Uterus (tissue), 4 donors: ENCODE measurements at places on chromosomes 6 and 20. TPM values are rescaled to one million over a fixed set of nuclear protein-coding genes. Genes with fewer than 3 reads are reported as not detected.

DLL1 gene
- total RNA-seq = 18.7 TPM

CYP39A1 gene
- total RNA-seq = 3.1 TPM

AVP gene
- not detected for total RNA-seq

WFDC10B gene
- not detected for total RNA-seq

CLPSL1 gene
- not detected for total RNA-seq

CCN5 gene
- total RNA-seq = 47.9 TPM

RAET1L gene
- not detected for total RNA-seq

KCNK5 gene
- total RNA-seq = 1.2 TPM

LGSN gene
- not detected for total RNA-seq

AGER gene
- 12.4 TPM for total RNA-seq

TNNC2 gene
- not detected for total RNA-seq

GLP1R gene
- not detected for total RNA-seq

SLC2A10 gene
- 9.4 TPM for total RNA-seq

DNA sequence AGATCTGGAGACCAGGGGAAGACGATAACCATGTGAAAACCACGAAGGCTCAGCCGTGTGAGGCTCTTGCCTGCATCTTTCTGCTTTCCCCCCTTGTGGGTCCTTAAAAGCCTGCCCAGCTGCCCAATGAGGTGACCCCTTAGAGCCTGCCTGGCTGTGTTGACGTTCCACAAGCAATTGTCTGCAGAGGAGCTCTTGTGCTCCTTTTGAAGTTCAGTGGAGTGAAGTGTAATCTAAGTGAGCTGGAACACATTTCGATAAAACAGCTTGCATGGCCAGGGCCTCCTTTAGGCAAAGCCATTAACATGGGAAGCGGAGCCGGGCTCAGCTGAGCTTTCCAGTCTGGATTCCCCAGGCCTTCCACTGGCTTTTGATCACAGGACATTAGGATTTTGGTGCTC, 27.3 kb upstream of the TCP11 start:
- no peak for DNase-seq

DNA sequence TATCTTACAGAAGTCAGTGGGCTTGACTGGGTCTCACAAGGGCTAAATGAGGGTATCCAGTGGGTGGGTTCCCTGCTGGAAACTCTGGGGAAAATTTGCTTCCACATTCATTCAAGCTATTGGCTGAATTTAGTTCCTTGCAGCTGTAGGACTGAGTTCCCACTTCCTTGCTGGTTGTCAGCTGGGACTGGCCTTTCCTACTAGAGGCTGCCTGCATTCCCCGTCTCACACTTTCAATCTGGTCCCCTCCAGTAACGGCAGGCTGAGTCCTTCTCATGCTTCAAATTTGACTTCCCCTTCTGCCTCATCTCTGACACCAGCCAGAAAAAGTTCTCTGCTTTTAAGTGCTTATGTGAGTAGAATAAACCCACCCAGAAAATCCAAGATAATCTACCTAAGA, 4.4 kb downstream of the CSNK2A1 start:
- DNase-seq = no peak

DNA sequence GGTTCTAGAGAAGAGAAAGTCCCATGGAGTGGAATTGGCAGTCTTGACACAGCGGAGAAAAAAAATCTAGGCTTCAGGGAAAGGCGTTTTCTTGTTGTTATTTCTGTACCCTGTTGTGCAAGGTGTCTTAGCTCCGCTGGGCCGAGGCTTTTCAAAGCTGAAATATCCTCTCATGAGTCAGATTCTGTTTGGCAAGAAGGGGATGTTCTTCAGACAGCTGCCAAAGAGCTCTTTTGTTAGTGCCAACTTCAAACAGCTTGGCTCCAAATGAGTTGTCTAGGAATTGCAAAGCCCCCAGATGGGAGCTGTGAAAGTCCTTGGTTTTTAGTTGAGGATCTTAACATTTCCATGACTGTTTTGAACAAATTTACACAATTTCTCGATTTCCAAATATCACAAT, 45.6 kb downstream of the LRRN4 start:
- DNase-seq = peak; percentile 49

DNA sequence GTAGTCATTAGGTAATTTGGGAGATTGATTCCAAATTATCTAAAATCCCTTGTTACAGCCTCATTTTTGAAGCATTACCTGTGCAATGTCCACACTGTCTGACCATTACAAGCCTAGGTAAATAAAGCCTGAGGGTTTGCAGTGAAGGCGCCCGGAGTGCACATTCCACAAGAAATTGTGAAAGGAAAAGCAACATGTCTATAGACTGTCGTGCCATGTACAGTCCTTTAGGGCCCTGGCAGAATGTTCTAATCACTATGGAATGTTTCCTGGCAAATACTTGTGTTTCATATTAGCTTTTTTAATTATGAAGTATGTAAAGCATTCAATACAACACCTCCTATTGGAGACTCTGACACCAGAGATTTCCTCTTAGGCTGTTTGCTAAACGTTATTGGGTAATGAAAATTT, 28.9 kb downstream of the PREP start:
- no peak for DNase-seq

DNA sequence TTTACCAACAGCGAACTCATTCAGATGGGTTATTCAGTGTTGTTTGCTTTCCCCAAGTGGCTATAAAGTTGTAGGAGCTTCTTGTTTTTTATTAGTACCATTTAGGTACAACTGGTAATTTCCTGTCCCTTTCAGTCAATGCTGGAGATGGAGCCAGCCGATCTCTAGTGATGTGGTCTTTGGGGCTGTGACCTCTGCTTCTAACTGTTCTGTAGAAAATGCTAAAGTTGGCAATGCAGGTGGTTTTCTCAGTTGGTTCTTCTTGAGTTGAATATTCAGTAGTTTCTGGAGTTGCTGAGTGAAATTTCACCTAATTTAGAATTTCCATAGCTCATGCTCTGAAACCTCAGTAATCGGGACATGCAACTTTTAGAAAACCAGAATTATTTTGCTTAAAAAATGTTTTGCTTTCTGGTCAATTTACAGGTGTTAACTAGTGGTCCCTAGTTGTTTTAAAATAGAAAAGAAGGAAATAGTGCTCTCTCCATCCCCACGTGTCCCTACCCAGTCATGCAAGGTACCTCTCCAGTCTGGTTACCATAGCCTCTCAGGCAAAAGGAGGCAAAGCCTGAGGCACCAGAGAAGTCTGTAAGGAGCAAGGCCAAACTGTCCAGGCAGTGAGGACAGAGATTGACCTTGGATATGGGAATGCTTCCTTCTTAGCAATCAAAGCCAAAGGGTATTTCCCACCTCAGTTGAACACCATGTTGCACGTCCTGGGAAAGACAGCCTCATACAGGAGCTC, 27.3 kb upstream of the GABRR1 start:
- DNase-seq = no peak

GRCh38 chr6:113363048-113363798, 493.9 kb upstream of the MARCKS start:
- DNase-seq = no peak

- peak; percentile 30 for DNase-seq
Observed at GRCh38 chr6:133891149-133891926, 2.4 kb downstream of the TCF21 start.

DNA sequence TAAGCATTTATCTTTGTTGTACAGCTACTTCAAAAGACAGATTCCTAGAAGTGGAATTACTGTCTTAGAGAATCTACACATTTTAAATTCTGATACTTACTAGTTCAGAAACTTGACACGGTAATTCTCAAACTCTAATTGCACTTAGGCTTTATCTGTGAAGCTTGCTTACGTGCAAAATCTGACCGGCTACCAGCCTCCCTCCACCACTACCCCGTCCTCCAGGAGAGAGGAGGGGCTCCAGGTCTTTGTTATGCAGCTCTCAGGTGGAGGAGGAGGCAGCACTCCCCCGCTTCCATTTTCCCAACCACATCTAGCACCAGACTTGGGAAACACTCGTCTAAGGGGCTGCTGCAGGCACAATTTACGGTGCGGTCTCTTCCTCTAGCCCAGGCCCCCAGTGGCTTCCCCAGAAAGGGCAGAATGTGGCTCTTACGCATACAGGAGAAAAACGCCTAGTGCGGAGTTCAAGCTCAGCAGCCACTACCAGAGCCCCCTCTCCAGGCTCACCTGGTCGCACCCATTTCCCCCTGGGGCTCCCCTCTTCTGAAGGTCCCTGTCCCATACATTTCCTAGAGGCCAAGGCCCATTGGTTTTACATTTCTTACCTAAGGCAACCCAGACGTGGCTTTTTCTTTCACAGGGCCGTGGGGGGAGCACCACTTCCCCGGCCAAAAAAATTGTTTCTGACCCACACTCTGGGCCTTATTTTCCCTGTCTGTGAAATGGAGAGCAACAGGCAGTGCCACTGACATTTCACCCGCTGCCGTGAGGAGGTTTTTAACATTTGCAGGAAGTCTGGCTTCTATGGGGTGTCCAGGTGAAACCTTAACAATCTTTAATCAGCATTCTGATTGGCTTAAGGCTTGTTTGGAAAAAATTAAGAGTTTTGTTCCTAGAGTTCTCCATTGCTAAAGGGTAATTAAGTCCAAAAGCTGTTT, 1.6 kb upstream of the TGIF2 start:
- DNase-seq = no peak

DNA sequence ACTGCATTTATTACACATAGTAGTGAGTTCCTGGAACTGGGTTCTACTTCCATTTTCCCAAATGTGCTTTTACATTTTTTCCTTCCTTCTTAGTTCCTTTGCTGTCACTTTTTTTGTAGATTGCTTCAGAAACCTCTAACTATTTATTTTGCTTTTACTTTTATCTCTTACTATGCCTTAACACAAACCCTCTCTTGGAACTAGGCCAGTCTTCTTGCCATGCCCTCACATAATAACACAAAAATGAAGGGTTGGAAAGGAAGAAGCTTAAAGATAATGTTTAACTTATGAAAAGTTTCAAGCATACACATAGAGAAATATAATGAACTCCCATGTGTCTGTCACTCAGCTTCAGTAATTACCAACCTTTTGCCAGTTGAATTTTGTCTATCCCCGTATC, 27.1 kb downstream of the TOP1 start:
- no peak for DNase-seq

- no peak for DNase-seq
Observed at GRCh38 chr20:23241416-23241815, 109.2 kb upstream of the NXT1 start.

GRCh38 chr6:5930968-5931367, 75.8 kb downstream of the NRN1 start:
- no peak for DNase-seq

DNA sequence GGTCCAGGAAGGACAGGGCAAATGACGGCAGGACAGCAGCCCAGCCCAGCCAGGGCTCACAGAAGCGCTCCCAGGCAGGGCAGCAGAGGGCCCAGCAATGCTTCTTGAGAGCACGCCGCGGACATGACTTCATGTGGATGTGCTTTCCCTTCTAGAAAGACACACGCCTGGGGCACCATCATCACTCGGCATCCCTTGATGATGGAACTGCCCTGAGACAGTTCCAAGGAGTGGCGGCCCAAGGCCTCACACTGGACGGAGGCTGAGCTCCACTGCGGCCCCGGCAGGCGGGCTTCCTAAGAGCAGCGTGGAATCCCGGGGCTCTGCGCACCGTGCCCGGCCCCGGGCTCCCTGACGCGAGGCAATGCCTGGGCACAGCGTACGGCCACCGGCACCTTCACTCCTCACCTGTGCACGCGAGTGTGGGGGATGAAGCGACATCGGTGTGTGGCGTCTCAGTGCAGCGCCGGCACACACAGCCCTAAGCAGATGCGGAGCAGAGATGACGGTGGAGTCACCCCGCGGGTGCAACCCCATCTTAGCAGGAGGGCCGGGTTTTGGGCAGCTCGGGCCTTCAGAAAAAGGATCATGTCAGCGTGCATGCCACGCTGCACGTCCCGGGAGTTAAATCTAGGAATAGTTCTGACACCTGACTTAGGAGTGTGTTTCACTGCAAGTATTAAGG, 86.6 kb downstream of the THBS2 start:
- no peak for DNase-seq

DNA sequence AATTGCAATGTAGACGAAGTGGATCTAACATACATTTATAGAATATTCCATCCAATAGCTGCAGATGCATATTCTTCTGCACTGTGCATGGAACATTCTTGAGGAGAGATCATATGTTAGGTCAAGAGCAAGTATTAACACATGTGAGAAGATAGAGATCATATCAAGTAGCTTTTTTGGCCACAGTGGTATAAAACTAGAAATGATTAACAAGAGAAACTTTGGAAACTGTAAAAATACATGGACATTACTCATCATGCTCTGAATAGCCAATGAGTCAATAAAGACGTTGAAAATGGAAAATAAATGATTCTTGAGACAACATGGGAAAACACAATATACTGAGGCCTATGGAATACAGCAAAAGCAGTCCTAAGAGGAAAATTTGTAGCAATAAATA, 94.2 kb downstream of the STXBP5 start:
- no peak for DNase-seq

GRCh38 chr6:40695114-40695513, 108.0 kb upstream of the LRFN2 start:
- no peak for DNase-seq

DNA sequence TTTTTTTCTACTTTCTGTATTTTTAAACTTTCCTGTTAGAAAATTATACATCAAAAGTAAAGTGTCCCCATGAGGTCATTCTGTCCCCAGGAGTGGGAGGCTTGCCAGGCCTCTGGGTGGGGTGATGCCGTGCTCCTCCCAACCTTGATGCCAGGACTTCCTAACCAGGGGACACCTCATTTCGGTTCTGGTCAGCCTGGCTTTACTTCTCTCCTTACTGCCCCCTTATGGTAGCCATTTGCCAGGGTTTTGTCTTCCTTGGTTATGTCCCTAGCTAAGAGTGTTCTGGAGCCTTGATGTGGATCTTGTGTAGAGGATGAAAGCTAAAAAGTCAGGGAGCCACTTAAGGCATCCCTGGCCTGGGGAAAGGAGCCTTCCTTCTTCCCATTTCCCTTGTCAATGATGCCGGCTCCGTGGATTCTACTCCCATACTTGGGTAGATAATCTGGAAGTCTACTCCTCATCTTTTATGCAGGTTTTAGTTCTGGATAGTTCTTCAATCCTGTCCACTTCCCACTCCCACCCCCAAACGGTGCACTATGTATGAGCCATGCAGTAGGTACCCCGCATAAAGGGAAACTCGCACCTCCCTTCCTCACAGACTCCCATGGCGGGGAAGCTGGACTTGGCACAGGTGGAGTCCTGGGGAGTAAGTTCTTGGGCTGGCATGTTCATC, 164.1 kb upstream of the SALL4 start:
- DNase-seq = no peak

- DNase-seq = no peak
Observed at GRCh38 chr6:110755411-110755834, 59.8 kb downstream of the CDK19 start.

DNA sequence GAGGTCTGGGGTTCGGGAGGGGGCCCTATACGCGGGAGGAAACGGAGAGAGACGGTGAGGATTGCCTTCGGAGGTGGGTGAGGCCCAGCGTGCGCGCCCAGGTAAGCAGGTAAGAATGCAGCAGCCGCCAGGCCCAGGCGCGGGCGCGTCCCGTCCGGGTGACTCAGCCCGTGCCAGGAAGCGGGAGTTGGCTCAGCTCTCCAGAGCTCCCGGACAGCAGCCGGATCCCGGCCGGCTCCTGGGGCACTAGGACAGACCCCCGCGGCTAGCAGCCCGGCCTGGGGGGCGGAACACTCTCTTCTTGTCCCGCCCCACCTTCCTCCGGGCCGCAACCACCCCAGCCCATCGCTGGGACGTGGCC, 1.5 kb upstream of the MDFI start:
- no peak for DNase-seq

GRCh38 chr20:62755817-62756724, 40.2 kb upstream of the MRGBP start:
- no peak for DNase-seq

GRCh38 chr6:26304213-26304796, 60.7 kb upstream of the BTN3A2 start:
- DNase-seq = no peak
